ENCODE measurements at places on chromosomes 3 and 15.

GRCh38 chr3:196631682-196632045 is 7.8 kb upstream of the NRROS start:
- no peak for DNase-seq

DNA sequence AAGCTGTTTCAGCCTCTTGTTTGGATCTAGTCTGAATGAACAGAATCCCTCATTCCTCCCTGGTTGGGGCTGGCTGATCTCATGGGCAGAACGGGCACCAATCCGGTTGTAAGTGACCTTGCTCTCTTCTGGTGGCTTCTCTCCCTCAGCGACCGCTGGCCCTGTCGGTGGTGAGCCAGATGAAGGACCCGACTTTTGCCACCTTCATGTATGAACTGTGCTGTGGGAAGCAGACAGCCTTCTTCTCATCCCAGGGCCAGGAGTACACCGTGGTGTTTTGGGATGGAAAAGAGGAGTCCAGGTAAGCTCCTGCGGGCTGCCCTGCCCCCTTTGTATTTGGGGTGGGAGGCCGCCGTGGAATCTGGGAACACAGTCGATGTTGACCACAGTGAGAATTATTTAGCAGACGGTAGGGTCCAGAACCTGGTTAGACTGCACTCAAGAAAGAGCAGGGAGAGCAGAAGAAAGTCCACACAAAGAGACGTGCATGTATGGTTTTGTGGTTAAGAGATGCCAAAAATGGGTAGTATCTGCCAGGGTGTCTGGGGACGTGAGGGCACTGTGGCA is 138.8 kb downstream of the LRRK1 start:
- DNase-seq, result no peak

DNA sequence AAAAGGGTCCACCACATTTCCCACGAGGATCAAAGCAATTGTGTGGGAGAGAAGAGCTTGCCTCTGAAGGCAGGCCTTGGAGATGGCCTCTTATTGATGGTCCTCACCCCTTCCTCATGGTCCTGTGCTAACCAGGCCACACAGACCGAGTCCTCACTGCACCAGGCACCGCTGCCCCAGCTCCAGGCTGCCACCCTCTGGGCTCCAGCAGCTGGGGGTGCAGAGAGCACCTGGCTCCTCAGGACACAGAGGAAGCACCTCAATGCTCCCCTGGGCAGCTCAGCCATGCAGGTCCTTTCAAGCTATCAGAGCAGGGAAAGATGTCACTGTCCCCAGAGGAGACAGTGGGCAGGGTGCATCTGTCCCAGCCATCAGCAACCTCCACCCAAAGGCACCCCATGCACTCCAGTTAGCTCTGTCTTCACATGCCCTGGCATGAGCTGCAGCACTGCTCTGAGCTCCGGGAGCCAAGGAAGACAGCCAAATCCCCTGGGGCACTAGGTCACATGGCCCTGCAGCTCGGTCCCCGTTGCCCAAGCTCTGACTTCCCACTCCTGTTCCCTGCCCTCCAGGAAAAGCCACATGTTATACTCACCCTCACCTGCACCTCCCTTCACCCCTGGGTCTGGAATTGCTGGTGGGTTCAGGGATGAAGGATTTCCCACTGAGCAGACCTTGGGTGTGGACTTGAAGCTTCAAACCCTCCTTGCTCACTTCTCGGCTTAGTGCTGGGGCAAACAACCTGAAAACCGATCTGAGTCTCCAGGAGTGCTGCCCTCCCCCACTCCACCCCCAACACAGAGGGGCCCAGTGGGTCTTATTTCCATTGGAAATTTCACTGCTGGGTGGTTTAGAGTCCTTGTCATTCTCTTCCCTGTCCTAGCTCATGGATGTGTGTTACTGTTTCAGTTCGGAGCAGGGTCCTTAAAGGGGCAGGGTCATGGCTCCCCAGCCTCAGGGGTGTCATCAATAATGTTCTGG is 32.6 kb downstream of the ALS2CL start:
- no peak for DNase-seq

DNA sequence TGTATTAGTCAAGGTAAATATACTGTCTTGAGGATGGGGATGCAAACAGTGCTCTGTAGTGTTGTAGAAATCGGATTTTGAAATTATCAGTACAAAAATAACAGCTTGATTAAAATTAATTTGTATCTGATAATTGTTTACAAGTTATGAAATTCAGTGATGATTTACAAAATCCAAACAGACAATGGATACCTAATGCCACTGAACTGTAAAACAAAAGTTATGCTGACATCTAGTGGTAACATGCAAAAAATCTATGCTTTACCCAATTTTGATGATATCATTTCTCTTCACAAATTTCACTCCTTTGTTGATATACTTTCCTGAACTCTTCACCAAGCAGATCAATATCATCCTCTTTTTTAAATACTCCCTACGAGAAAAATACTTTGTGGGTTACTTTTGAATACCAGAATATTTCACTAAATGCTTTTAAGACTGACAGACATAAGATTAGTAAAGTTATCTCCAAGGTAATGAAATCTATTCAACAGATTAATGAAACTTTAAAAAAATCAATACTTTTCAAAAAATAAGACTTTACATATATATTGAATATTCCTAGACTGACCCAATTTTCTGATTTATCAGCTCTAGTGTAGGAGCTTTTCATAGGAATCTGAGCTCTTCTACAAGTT is 36.0 kb downstream of the MNS1 start:
- DNase-seq, result no peak

DNA sequence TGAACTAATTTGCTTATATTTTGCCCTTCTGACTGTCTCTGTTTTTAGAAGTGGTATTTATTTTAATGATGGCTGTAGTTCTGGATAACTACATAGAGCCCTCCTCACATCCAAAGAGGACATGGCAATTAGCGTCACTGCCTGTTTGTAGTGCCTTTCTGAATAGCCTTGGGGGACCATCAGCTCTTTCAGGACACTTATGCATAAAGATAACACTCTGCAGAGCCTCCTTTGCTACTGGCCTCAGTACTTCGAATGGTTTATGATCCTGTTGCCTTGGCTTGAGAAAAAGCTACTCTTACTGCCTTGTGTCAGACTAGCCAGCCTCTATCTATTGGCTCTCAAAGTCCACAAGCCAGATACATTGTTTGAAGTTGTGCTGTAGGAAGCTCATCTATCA is 105.4 kb upstream of the SPRED1 start:
- DNase-seq, result no peak

- no peak for DNase-seq
Observed at GRCh38 chr3:106566277-106566676, 697.5 kb upstream of the CBLB start.

DNA sequence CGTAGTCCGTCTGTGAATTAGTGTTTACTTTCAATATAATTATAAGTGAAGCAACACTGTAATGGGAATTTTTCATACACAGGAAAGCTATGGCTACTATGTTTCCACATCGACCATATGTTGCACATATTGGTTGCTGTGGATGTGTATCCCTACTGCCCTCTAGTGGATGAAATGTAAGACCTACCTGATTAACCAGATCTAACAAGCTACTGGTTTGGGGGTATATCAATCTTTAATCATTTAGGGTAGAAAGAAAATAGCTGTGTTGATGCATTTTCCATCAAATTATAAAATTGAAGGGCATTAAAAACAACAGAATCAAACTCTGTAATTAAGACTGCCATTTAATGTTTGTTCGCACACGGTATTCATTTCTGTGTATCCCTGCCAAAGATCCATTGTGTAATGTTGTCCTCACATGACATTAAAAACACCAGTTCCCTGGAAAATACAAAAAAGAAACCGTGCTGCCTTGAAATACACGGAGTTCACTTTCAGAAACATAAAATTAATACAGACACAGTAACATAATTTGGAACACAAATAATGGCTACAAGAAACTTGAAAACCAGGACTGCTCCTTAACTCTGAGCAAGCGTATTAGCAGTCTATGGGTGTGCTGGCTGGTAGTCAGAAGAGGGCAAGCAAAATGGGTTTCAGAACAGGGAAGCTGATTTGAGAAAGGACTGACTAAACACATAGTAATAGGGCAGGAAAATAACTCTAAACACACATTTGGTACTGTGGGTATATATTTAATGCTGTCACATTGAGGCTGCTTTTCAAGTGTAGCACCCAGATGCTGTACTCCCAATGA is 125.1 kb downstream of the TIGIT start:
- no peak for DNase-seq

DNA sequence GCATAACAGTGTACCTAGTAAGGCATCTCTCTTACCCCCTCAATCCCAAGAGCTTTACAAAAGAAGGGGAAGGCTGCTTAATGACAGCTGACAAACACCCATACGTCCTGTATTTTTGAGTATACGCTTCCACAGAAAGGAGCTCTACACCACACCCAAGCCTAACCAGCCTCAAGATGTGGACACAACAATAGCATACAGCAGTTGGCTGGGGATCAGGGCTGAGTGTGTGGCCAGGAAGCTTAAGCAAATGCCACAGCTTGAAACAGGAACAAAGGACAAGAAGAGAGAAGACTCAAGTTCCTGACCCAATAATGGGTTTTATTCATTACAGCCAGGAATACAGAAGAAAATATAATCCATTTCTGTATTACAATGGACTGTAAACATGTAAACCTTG is 6.9 kb downstream of the HEXA start:
- DNase-seq, result no peak

Measured in right renal cortex interstitium (tissue), 3 donors.